Purkinje cell (primary cell): ENCODE measurements at places on chromosomes 3 and 15. TPM values are rescaled to one million over a fixed set of nuclear protein-coding genes. Genes with fewer than 3 reads are reported as not detected.

NEK10 gene
- polyA plus RNA-seq = 14.3 and 22.3 TPM in 2 replicates

ITIH1 gene
- polyA plus RNA-seq = not detected in 2 replicates

GABRR3 gene
- not detected in 2 replicates for polyA plus RNA-seq

RASGRF1 gene
- polyA plus RNA-seq = 42.9 and 50.3 TPM in 2 replicates

KY gene
- polyA plus RNA-seq = 3.0 and 3.6 TPM in 2 replicates

LXN gene
- polyA plus RNA-seq = 6.4 and 11.9 TPM in 2 replicates

CNTN3 gene
- 239 and 300 TPM in 2 replicates for polyA plus RNA-seq
